ENCODE measurements at places on chromosomes 13 and 19. TPM values are rescaled to one million over a fixed set of nuclear protein-coding genes. Genes with fewer than 3 reads are reported as not detected.

DNA sequence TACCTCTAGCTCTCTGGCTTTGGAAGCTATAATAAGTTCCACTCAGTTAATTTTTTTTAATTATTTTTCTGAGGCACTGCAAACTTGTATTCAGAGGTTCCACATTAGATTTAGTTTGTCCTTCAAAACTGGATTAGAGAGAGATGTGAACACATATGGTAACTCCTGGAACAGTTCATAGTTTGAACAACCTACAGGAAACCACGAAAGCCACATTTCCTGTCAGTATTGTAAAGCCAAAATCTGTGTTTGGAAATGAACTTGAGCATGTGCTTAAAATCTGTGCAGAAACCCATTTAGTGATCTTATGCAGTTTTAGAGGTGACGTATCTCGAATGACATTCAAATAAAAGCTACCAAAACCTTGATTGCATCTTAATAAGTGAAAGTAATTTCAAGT, 1952.0 kb downstream of the OLFM4 start:
- DNase-seq = no peak

- DNase-seq = no peak
Observed at GRCh38 chr19:17183858-17184321, 31.3 kb upstream of the USE1 start.

DNA sequence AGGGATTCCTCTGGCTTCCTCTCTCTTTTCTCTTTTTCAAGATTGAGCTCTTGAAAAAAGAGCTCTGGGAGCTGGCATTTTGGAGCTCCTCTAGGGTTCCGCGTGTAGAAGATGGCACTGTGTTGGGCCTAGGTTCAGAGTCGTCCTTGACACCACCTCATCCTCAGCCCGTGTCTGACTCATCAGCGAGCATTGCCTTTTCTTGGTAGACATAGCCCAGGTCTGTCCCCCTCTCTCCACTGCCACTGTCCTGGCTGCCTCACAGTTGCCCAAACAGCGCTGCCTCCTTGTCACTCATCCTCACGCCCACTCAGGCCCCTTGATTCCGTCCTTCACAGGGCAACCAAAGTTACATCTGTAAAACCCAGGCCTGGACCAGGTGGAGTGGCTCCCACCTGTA, 24.6 kb downstream of the PAK4 start:
- no peak for DNase-seq

DNA sequence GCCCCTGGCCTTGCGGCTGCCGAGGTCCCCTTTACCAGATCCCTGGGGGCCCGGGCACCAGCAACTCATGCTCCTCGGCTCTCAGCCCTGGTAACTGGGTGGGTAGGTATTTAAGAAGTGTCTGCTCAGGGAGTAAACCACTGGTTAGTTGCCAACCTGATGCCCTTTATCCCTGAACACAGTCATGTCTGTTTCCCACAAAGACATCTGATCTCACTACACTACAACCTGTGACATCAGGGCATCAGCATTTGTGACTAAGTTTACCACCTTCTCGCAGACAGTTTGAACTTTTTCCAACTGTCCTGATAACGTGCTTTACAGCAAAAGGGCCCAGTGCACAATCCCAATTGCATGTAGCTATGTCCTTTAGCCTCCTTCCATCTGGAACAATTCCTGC, 22.0 kb downstream of the GGACT start:
- no peak for DNase-seq

DNA sequence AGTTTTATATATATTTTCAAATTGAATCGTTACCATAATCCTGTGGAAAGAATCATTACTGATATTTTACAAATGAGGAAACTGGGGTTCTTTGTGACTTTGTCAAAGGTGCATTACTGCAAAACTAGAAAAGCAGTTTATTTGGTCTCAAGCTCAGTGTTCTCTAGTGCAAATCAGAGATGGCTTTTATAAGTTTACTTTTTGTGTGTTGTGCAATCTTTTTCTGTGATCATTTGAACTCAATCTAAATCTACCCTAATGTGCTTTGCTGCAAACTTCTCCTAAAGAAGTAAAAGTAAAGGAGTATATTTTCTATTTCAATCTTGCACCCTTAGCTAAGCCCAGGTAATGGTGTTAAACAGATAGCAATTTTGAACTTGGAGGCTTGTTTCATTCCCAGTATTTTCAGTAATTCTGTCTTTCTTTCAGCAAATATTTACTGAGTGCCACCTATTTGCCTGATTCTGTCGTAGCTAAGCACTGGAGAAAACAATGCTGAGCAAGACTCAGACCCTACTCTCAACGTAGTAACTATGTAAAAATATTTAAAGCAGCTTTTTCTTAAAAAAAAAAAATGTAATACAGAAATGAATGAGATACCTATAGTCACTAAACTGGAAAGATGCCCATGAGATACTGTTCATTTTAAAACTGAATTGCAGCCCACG, 124.0 kb downstream of the TDRD3 start:
- DNase-seq = no peak

DNA sequence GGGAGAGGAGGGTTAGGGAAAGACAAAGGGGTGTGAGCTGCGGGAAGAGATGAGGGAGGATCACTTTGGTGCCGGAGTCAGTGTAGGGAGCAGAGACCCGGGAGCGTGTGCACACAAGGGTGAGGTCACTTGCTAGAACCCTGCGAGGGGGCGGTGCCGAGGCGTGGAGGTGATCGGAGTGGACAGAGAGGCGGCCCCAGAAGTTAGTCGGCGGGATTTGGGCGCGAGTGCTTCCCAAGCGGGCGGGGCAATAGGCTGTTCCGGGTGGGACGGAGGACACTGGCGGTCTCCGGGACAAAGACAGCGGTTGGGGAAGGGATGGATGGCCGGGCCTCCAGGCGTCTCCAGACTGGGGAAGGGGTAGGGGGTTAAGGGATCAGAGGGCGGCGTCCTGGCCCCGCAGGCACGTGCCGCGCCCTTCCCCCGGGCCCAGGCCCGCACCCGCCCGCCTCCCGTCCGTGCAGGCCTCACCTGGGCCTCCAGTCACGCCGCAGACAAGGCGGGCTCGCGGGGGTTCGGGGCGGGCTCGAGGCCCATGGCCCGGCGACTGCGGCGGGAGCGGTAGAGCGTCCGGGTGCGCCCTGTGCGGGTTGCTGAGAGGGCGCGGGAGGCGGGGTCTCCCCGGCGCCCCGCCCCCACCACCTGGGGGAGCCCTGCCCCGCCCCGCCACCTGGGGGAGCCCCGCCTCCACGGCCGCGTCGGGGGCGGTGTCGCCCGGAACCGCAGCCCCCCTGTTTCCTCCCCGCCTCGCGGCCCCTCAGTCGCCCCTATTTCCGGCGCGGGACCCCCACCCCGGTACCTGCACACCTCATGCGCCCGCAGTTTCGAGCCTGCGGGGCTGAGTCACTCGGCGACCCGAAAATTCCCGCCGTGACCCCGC, at the start of gene LPAR2:
Gene LPAR2, minus strand, starts transcription at position 600 of the 880 bp plus-strand sequence. CDS start 945 bp downstream, outside the sequence.
- DNase-seq = no peak

- no peak for DNase-seq
Observed at GRCh38 chr19:8631425-8631819, 989 bp downstream of the NFILZ start.

DNA sequence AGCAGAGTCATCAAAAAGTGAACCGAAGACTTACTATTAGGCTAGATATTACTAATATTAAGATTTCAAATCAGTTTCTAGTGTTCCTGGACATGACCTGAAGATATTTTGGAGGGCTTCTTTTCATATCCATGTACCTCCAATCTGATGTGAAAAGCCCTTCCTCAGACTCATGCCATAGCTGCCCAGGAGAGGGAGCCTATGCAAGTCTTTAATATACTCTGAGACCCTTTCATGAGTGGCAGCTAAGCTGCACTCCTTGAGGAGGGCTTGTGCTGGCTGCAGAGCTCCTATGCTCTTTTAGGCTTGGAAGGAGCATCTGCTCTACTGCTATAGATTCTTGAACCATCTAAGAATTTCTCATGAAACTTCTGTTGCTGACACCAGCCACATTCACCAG, 715.3 kb downstream of the OLFM4 start:
- no peak for DNase-seq

DNA sequence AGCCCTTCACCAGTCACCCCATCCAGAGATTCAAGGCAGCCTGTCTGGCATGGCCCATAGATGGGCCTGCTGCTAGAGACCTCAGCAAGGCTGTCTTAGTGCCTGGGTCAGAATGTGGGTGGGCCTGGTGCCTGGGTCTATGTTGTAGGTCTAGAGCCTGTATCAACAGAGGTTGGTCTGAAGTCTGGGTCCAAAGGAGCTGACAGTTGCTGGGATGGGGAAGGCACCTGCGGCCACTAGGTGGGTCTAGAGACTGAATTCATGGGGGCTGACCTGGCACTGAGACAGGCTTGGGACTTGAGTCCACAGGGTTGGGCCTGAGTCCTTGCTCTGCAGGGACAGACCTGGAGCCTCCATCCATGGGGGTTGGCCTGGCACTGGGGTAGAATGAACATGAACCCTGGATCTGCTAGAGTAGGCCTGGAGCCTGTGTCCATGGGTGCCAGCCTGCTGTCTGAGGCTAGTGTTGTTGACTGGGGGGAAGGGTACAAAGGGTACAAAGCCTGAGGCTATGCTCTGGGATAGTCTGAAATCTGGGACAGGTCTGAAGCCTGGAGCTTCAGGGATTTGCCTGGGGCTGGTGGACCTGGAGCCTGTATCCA, 516.8 kb downstream of the OLFM4 start:
- no peak for DNase-seq

GRCh38 chr13:80931118-80931517, 590.2 kb upstream of the SPRY2 start:
- no peak for DNase-seq

- no peak for DNase-seq
Observed at GRCh38 chr19:54489766-54490165, 12.9 kb upstream of the LAIR2 start.

DNA sequence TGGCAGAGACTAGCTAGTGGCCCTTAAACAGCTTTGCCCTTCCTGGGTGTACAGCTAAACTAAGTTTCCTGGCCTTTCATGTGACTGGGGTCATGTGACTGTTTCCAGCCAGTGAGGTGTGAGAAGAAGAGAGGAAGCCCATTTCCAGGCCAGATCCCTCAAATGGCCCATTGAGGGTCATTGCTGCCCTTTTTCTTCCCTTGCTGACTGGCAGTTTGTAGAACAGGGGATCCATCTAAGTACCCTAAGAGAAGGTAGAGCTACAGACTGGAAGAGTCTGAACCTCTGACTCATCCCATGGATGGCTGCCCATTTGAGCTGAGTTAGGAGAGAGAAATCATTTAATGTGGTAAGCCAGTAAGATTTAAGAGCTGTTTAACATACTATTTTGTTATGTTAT, 2.8 kb downstream of the SWSAP1 start:
- peak; percentile 48 for DNase-seq

- DNase-seq = peak; percentile 37
Observed at GRCh38 chr19:29263305-29264135, 50.6 kb upstream of the UQCRFS1 start.

DNA sequence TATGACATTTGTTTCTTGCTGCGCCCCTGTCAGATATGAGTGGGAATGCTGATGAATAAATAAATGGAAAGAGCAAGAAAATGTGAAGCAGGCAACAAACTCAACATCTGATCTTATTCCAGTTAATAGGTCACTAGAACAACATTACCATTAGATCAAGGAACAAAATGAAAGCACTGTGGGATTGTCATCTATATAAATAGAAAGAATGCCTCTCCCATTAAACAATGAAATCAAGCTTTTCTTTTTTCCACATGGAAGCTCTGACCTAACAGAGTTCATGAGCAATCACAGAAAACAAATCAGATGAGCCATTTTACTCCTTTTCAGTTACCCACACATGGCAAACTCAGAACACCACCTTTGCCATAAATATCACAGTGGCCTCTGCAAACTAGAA, 354.8 kb downstream of the SUCLA2 start:
- no peak for DNase-seq

DNA sequence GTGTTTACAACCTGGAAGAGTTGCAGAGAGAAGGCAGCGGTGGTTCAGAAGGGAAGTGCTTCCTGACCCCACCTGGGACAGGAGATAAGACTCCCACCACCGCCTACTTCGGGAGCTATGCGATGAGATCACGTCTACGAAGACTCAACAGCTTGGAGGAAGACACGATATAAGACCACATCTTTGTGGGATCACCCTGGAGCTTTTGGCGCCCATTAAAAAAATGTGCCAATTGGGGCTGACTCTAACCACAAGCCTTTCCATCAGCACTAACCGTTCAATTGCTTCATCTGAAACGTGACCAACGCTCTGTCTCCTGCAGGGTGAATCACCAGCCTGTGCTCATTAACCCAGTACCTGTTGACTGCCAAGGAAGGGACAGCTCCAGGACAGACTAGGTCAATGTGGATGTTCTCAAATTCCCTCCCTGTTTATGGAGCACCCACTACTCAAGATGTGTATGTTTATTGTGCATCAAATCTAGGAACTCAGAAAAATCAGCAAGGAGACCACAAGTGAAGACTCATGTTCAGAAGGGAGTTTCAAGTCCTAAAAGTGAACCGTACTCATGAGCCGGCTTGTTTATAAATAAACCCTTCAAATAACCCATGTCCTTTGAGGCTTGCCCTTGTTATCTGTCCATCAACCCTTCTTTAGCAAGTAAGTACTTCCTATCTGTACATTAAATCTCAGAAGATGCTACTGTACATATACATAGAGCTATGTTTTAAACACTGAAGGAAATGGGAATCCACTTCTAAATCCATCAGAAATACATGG, 67.5 kb downstream of the LATS2 start:
- no peak for DNase-seq

DNA sequence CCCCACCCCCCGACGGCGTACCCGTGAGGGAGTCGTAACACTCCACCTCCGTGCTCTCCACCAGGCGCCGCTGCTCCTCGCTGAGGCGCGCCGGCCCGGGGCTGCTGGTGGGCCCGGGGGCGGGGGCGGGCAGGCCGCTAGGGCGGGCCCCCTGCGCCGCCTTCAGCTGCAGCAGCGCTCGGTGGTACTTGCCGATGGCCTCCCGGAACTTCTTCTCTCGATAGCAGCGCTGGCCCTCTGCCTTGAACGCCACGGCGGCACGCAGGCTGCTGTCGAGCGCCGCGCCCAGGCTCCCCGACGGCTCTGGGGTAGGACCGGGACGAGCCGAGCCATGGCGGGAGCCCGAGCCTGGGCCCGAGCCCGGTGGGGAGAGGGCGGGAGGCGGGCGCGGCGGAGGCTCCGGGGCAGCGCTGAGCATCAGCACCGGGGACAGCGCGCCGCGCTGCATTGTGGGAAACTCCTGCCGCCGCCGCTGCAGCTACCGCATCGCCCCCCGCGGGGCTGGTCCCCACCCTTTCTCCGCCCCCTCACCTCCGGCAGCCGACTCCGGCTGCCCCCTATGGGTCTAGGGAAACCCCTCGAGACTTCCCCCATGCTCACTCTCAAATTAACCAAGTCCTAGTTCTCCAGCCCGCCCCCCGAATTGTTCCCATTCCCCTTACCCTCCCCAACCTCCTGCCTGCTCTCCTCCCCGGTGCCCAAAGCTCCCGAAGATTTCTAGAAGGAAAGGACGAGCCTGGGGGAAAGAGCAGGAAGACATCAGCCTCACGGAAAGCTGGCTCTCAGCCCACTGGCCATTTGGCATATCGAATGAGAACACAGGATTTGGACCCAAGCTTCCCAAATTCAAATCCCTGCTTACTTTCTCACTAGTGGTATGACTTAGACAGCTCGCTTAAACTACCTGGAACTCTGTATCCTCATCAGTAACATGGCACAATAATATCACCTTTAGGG, at the start of gene TTC9B:
Gene TTC9B, minus strand, starts transcription at position 451 of the 957 bp plus-strand sequence. Its CDS starts 3 bp downstream, at position 448.
- DNase-seq = peak; percentile 43

Gene ADPRHL1
- total RNA-seq = 1.7 TPM

Gene C19orf85
- not detected for total RNA-seq

Gene TNFAIP8L1
- 70.1 TPM for total RNA-seq

Gene LGI4
- not detected for total RNA-seq

Gene ERFL
- total RNA-seq = not detected

Gene ERICH6B
- total RNA-seq = not detected

Gene KLK12
- total RNA-seq = not detected

Gene VSTM1
- total RNA-seq = not detected

Gene ZNF256
- total RNA-seq = 4.5 TPM

Gene USF2
- 47.5 TPM for total RNA-seq

All from dermis blood vessel endothelial cell (primary cell).